ENCODE measurements at places on chromosomes 1 and 21.

DNA sequence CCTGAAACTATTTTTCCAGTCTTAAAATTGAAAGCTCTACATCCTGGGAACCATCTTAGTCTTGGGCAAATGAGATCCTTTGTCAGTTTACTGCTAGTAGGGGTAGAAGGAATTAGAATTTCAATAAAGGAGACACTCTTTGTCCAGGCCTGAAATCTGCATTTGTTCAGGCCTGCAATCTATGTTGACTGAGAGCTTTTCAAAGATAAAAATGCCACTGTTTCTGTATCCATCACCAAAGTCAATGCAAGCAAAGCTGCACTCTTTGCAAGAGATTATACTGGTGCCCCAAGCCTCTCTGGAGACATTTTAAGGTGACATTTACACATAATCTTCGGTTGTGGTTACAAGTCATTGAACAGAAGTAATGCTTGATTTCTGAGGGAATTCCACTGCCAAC is 135.7 kb downstream of the CTH start:
- no peak for DNase-seq

DNA sequence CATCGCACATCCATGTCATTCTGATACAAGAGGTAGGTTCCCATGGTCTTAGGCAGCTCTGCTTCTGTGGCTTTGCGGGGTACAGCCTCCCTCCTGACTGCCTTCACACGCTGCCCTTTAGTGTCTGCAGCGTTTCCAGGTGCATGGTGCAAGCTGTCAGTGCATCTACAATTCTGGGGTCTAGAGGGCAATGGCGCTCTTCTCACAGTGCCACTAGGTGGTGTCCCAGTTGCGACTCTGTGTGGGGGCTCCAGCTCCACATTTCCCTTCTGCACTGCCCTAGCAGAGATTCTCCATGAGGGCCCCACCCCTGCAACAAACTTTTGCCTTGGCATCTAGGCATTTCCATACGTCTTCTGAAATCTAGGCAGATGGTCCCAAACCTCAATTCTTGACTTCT is 138.2 kb upstream of the BRINP3 start:
- DNase-seq: no peak

DNA sequence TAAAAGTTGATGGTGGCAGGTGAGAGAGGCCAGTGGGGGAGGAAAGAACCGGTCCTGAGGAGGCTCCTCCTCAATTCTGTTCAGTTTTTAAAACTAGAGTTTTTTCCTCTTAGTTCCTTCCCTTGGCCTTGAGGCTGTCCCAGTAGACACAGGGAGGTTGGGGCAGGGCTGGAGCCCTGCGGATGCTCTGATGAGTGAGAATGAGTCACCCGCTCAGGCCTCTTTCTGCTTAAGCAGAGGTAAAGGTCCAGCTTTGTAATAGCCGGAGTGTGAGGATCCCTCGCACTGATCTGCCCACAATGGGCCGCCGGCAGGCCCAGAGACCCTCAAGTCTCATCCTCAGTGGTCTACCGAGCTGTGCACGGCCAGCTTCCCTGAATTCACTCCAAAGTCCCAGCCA is 49.6 kb upstream of the IRF2BP2 start:
- no peak for DNase-seq

DNA sequence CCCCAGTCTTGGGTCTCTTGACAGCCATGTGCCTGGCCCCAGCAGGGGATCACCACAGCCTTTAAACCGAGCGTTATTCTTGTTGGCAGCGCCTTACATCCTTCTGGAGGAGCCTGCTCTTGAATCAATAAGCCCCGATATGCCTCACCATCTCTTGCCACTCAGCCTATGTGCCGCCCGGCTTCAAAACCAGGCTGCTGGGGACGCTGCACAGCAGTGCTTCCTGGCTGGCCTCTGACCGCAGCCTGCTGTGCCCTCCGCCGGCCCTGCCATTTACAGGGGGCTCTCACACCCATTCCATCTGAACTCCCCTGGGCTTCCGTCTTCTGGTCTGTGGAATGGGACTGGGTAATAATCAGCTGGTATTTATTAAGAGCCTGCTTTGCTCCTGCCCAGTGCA is 3.0 kb upstream of the PEX10 start:
- DNase-seq: no peak

DNA sequence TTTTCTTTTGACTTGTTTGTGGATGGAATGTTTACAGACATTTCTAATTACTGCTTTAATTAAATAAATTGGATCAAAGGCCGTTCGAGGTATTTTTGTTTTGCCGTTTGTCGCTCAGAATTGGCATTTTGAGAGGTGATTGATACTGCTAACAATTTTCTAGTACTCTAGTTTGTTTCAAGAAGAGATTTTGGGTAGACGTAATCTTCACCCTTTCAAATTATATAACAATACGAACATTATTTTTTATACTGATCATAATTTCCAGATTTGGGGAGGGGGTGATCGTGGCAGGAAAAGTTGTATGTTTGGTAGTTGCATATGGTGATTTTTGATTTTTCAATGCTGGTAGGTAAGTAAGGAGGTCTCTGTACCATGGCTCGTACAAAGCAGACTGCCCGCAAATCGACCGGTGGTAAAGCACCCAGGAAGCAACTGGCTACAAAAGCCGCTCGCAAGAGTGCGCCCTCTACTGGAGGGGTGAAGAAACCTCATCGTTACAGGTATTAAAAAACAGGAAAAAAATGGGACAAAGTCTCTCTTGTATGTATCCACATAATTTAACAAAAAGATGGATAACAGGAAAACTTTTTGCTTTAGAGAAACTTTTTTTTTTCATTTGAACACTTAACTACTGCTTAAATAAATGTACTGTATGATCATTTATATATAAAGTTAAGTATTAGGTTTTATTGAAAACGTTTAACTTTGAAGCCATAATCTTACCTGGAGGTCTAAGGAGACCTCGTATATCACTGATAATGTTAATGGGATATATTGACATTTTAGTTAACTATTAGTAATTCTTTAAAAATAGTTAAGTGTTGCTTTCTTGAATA is 1.7 kb downstream of the H3-3A start:
- peak; percentile 50 for DNase-seq

DNA sequence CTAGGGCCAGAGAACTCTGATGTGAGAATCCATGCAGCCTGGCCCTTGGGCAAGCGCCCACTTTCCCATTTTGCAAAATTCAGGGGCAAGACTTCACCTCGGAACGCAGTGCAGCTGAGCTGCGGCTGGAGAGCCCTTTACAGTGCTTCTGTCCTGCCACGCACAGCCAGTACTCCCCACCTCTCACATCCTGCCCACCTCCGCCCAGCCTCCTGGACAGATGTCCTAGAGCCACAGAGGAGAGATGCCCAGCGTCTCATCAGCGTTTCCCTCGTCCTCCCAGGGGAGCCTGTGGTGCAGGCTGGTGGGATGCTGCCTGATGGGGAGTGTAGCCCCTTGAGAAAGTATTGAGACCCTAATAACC is 29.6 kb downstream of the RUNX3 start:
- DNase-seq: no peak

DNA sequence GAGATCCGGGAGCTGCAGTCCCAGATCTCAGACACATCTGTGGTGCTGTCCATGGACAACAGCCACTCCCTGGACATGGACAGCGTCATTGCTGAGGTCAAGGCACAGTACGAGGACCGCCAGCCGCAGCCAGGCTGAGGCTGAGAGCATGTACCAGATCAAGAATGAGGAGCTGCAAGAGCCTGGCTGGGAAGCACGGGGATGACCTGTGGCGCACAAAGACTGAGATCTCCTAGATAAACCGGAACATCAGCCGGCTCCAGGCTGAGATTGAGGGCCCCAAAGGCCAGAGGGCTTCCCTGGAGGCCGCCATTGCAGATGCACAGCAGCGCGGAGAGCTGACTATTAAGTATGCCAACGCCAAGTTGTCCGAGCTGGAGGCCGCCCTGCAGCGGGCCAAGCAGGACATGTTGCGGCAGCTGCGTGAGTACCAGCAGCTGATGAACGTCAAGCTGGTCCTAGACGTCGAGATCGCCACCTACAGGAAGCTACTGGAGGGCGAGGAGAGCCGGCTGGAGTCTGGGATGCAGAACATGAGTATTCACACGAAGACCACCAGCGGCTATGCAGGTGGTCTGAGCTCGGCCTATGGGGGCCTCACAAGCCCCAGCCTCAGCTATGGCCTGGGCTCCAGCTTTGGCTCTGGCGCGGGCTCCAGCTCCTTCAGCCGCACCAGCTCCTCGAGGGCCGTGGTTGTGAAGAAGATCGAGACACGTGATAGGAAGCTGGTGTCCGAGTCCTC is 25.5 kb downstream of the ETV3L start:
- peak; percentile 38 for DNase-seq

DNA sequence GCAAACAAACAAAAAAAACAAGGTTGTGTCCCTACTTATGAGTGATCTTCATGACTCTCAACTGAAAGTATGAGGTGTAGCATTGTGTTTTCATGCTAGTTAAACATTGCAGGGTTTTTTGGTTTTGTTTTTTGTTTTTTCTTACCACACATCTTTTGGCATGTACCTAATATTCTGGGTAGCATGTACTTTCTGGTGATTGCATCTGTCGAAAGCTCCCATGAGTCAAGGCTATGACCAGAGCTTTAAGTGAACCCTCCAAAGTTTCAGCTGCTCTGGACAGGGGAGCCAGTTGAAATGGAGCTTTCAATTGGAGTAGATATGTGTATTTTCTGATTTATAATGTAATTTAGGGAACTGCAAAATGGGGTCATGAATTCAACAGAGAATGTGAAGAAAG is 115.5 kb downstream of the KCNK2 start:
- no peak for DNase-seq

- DNase-seq: no peak
Observed at GRCh38 chr1:89842567-89843272, 21.9 kb downstream of the LRRC8D start.

GRCh38 chr1:14466006-14466405 is 132.5 kb upstream of the KAZN start:
- DNase-seq: no peak

GRCh38 chr21:34695434-34695833 is 26.6 kb downstream of the CLIC6 start:
- no peak for DNase-seq

DNA sequence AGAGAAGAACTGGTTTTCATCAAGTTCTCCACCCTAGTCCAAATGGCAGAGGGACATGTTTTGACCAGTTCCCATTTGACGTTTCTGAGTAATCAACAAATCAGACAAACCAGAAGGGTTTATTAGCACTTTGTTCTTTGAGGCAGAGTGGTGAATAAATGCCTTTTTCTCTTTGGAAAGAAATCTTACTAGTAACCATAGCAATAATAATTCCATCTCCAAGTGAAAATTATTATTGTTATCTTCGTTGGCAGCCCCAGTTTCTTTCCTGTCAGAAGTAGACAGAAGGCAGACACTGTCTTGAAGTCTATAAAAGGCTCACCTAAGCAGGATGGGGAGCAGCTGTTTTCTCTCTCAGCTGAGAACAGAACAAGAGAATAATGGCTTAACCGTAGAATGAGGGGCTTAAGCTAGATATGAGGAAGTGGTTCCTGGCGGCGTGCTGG is 391.6 kb downstream of the PBX1 start:
- DNase-seq: no peak

GRCh38 chr1:154624746-154625643 is 17.0 kb upstream of the ADAR start:
- no peak for DNase-seq

GRCh38 chr1:168561989-168562388 is 14.4 kb upstream of the XCL1 start:
- no peak for DNase-seq

GRCh38 chr1:104072915-104073371 is 323.2 kb downstream of the AMY1C start:
- DNase-seq: no peak

DNA sequence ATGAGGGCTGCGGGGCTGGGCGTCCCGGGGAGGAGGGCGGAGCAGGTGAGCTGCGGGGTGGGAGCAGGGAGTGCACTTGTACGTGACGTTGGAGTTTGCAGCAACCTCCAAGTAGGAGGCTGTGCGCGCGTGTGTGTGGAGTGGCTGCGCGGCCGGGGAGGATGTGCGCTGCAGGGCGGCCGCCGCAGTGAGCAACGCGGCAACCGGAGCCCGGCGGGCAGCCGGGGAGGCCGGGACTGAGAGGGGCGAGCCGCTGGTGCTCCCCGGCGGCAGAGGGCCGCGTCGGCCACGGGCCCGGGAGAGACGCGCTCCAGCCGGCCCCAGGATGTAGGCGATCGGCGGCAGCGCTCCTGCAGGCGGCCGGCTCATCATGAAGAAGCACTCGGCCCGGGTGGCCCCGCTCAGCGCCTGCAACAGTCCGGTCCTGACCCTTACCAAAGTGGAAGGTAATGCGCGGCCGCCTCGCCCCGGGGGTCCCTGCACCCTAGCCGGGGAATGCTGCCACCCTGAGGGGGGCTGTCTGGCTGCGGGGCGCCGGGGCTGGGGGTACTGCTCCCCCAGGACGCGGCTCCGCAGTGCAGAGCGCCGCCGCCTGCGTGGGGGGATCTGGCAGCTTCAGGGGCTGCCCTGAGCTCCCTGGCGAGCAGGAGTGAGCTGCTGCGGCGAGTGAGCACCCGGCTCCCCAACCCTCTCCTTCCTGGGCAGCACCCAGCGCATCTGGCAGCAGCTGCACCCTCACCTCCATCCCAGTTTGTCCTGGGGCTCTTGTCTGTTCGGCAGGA is 158.9 kb upstream of the COA6 start:
- peak; percentile 50 for DNase-seq

DNA sequence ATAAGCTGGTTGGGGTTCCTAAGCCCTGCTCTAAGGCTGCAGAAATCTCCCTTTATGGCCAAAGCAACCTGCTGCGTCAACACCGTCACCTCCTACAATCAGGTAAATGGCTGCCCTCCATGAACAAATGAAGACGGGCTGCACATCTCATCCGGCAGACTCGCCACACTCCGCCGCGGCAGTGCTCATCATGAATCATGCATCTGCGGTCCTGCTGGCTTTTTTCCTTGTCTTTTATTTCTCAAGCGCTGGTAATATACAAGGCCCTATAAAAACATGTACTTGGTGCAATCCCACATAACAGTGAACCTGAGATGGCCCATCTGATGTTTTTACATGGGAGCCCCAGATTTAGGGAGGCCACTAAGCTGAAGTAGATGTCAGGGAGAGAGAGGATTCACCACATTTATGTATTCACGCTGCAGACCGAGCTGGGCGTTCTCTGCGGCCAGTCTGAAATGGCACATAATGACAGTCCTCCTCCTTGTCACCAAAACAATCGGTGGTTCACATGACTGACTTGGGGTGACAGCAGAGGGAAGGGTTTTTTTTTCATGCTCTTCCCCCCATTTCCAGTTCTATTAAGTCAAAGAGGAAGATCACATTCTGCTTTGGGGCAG is 91.6 kb downstream of the KAZN start:
- DNase-seq: no peak

DNA sequence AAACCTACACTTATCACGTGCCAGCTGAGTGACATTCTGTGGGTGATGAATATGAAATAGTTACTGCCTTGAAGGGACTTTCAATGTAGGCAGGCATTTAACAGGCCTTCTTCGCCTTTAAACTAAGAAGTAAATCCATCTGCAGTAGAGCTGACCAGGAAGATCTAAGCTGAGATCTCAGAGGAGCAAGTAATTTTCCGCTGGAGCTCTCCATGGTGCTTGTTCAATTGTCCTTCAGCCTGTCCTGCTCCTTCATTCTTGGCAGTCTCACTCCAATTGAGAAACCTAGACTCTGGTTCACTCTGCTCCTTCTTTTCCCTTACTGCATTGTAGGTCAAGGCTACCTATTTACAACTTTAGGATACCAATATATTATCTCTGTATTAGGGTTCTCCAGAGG is 183.5 kb downstream of the HMCN1 start:
- no peak for DNase-seq

Measured in activated CD4-positive, alpha-beta T cell treated with anti-CD3 and anti-CD28 coated beads, Interleukin-10, Interleukin-2, amounts not matched to agents 100 ng/mL and 50 ng/mL, durations not matched to agents 16 hours and 8 hours (primary cell).